ENCODE measurements at places on chromosomes 16 and 17. TPM values are rescaled to one million over a fixed set of nuclear protein-coding genes. Genes with fewer than 3 reads are reported as not detected.

- no peak for DNase-seq
Measured at GRCh38 chr16:73210686-73211085, 162.8 kb upstream of the ZFHX3 start.

MT1F gene
- 2.1 TPM for total RNA-seq

GRCh38 chr17:73783945-73784603 lies 139.8 kb upstream of the SDK2 start:
- no peak for DNase-seq

GRCh38 chr16:84723906-84724305 lies 24.1 kb downstream of the USP10 start:
- DNase-seq: no peak

DNA sequence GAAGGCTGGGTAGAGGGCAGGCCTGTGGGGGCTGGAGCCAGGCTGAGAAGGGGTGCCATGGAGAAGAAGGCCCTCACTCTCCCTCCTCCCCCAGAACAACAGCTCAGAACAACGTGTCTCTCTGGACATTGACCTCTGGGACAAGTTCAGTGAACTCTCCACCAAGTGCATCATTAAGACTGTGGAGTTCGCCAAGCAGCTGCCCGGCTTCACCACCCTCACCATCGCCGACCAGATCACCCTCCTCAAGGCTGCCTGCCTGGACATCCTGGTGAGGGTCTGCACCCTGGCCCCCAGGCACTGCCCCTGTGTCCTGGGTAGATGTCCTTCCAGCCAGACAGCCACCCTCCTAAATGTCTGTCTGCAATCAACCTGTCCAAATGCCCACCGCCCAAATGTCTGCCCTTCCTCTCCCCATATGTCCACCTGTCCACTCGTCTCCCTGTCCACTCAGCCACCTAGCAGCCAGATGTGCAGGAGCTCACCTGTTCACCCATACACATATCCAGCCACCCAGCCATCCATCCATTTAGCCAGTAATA lies 12.2 kb downstream of the GJD3 start:
- no peak for DNase-seq

GRCh38 chr17:40430272-40431230 lies 12.7 kb upstream of the IGFBP4 start:
- DNase-seq: no peak

BCAR1 gene
- 63.9 TPM for total RNA-seq

HAS3 gene
- 1.3 TPM for total RNA-seq

GRCh38 chr16:77212741-77213541 lies 13.7 kb downstream of the SYCE1L start:
- DNase-seq: no peak

DNA sequence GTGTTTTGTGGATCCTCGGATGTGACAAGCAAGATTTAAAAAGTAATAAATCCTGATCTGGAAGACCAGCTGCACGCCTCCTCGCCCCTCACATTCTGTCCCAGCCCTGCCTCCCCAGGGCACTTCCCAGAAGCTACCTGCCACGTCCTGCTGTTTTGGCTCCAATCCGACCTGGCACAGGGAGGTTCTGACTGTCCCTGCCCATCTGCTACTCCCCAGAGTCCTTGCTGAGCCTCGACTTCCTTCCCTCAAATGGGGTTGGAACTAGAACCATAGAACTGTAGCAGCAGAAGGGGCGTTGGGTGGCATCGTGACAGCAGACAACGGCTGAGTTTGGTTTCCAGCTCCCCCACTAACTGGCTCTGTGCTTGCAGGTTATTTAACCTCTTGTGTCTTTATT lies 71.7 kb downstream of the RPH3AL start:
- no peak for DNase-seq

ELMO3 gene
- 0.83 TPM for total RNA-seq

DNA sequence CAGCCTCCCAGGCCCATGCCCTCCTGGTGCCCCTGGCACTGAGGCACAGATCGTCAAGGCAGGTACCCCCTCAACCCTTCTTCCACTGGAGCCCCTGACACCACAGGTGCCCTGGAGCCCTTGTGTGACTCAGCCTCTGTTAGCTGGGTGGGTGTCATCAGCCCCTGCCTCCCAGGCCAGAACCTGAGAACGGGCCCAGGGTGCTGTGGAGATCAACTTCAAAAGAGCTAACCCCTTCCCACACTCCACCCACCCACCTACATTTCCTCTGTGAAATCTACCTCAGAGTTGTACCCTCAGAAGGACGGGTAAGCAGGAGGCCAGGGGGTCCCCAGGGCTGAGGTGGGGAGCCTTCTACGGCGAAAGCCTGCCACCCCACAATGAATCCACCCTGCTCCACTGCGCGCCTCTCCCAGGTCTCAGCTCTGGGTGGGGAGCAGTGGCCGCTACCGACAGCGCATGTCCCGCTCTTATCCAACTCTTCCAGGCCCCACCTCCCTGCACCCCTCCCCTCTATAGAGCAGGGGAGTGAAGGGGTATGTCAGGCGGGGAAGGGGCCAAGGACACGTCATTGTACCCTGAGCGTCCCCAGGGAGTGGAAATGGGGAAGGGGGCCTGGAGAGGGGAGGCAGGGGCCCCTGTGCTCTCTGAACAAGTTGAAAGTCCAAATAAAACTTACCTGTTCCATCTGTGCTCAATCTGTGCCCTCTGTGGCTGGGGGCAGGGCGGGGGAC lies 17.6 kb downstream of the TBKBP1 start:
- DNase-seq: no peak

DNA sequence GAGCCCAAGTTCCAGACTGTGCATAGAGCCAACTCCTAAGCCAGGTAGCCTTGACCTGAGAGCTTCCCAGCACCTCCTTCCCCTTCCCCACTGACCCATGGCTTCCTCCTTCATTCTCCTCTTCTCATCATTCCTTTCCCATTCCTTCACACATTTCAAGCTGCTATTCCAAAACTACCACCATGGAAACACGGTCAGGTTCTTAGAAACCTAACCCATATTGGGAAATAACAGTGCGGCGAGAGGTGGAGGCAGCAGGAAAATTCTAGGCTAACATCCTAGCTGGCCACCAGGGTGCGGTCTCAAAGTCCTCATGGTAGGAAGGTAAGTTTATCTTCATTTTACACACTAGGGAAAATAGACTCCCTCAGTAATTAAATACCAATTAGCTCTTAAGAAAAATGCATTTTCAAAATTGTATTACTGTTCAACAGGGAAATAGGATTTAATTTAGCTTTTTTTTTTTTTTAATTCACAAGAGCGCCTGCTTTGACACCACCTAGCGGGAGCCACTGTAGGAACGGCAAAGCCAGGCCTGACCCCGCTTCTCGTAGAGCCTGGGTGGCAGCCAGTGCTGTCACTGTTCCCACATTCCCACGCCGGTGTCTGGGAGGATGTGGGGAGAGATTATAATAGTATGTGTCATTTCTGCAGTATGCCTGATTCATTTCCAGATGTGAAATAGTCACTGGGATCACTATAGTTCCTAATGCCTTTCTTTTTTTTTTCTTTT lies 14.0 kb upstream of the SPHK1 start:
- DNase-seq: no peak

GRCh38 chr17:67982034-67982640 lies 14.1 kb downstream of the C17orf58 start:
- DNase-seq: no peak

DNA sequence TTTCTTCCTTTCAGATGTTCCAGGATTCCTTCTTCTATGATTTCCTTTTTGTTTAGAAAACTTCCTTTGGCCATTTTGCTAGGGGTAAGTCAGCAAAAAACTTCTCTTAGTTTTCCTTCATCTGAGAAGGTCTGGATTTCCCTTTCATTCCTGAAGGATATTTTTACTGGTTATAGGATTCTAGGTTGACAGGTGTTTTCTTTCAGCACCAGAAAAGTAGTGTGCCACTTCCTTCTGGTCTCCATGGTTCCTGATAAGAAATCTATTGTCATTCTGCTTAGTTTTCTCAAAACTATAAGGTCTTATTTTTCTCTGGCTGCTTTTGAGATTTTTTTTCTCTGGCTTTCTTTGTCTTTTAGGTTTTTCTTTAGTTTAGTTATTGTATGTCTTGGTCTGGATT lies 27.6 kb downstream of the MPRIP start:
- DNase-seq: no peak

ZG16 gene
- total RNA-seq: 0.23 TPM

GRCh38 chr16:5235119-5235518 lies 137.5 kb upstream of the EEF2KMT start:
- DNase-seq: no peak

BICDL2 gene
- total RNA-seq: not detected

Data from esophagus muscularis mucosa (tissue), 4 donors.